ENCODE measurements at places on chromosomes 16 and 17.

DNA sequence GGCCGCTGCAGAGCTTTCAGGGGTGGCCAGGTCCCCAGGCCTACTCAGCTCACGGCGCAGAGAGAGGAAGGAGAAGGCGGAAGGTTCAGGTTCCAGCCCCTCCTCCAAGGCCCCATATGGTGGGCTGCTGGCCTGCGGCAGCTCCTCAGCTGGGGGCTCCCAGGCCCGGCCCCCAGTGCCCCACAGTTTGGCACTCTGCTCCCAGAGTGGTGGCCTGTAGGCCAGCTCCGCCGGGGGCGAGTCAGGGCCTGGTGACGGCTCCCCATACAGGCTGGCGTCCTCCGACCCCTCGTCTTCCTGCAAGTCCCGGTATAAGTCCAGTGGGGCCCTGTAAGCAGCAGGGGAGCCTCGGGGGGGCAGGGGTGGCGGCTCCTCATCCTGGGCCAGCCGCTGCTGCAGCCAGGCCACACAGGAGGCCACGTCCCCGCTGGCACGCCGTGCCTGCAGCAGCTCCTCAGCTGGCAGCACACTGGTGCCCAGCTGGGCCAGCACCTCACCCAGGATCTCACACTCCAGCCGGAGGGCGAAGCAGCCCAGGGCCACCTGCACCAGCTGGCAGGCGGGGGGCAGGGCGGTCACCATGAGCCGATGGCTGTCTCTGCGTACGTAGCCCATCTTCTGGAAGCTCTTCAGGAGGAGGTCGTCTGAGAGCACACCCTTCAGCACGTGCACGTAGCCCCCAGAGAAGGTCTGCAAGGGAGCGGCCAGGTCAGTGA, 3.7 kb downstream of the SPATA2L start:
- no peak for DNase-seq

DNA sequence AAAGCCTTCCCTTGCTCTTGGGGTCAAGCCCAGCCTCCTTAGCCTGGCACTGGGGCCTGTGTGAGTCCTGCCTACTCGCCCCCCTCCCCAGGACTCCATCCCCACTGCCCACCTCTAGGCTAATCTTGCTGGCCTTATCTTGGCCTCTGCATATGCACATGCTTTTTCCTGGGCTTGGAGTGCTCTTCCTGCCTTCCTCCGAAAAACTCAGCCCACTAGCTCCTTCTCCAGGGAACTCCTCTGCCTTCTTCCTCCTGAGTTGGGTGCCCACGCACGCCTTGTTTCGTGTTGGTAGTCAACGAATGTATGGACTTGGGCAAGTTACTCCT, 16.5 kb downstream of the TBX2 start:
- no peak for DNase-seq

DNA sequence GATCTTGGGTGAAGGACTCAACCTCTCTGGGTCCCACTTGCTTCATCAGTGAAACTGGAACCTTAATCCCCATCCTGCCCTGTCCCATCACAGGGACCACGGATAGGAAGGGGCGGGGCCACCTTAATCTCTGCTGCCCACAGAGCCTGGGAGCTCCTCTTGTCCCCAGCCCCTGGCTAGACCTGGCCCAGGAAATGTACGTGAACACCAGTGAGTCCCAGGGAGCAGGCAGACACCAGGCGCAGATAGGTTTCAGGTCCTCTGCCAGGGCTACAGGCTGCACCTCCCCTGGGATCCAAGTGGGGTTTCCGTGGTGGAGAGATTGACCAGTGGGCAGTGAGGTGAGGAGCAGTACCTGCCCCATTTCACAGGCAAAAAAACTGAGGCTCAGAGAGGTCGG, 21.0 kb downstream of the RAB11FIP4 start:
- no peak for DNase-seq

GRCh38 chr17:55563363-55563762, 52.1 kb upstream of the SMIM36 start:
- no peak for DNase-seq

DNA sequence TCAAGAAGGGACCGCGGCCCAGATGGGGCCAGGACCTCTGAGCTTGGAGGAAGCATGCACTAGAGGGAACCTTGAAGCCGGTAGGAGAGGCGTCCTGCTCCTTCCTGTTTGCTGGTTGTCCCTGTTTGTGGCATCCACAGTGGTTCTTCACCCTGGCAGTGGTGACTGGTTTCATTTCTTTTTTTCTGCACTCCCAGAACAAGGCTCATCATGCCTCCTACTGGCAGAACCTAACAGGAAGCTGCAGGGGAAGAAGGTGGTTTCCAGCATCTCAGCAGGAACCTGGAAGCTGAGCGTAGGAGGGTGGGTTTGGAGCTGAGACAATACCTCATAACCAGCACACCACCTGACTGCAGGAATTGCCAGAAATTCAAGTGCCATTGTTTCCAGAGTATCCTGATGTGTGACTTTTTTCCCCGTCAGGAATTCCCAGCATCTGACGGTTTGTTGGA, 5.8 kb downstream of the TMEM231 start:
- no peak for DNase-seq

DNA sequence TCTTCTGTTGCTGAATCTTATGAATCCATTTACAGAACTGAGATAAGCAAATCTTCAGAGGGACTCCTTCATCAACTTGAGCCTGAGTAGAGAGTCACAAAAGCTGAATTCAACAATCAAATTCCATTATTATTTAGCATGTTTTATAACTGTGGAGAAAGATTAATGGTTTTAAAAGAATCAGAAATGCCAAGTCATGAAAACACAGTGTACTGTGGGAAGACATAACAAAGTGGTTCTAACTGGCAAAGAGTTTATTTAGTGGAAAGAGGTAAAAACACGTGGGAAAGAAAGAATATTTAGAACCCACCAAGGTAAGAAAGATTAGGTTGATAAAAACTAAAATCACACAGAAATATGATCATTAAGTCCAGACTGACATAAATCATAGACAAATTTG, 5.0 kb downstream of the ERI2 start:
- no peak for DNase-seq

Data from NCI-H1048 (cell line).